ENCODE measurements at places on chromosomes 16 and 17.

DNA sequence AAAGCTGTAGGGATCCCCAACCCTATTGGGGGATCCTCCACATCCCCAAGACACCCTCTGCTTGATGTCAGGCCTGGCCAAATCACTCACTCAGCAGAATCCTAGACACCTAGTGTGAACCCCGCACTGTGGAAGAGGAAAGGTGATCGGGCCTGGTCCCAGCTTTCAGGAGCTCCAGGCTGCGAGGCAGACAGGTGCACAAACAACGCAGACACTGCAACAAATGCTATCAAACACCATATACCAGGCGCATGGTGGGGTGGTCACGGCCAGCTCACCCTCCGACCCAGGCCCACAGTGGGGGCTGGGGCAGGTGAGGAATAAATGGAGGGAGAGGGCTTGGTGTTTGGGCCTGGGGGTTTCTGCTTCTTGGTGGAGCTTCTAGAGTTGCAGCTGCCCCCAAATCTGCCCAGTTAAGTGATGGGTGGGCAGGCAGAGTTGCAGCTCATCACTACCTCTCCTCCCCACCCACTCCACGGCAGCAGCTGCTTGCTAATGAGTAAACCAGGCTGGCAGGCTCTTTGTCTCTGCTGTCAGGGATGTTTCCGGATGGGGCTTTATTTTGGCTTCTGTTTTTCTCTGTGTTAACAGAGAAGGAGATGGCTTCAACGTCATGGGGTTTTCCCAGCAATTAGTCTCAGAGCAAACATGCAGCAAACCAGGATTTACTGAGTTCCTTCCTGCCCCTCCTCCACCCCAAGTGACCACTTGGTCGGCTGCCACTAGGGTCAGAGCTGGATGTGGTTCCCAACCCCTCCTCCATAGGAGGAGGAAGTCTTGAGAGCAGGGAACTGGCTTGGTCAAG is 46.6 kb downstream of the PECAM1 start:
- peak; percentile 21 for DNase-seq

- DNase-seq: no peak
Measured at GRCh38 chr16:88783391-88784073, 1.5 kb downstream of the PIEZO1 start.

DNA sequence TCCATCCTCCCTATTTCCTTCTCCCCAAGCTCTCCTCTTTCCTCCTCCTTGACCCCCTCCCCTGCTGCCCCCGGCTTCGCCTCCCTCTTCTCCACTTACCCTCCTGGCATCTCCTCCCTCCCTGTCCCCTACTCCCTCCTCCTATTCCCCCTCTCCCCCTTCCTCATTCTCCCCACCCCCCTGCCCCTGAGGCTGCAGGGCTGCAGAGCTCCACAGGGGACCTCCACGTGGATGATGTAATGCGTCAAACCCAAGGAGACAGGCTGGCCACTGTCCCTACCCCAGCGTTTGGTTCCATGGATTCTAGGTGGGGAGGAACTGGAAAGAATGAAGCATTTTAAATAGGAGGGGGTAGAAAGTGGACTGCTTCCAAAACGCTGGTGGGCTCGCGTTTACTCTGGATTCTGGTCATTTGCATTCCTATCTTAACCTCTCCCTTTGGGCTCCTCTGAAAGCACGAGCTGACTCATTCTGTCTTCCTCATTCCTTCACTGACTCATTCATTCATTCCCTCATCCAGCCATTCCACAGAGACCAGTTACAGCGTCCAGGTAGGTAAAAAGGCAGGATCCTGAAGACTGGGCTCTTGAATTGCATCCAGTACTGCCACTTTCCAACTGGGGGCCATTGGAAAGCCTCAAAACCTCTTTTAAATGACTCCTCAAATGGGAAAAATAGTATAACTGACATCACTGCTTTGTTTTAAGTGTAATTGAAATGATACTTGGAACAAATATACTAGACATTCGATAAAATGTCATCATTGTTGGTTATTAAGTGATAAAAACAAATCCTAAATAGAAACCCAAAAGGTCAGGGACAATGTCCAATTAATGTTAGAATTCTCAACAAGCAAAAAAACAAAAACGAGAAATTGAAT is 943 bp upstream of the COTL1 start:
- no peak for DNase-seq

- no peak for DNase-seq
Measured at GRCh38 chr17:73765824-73766563, 121.7 kb upstream of the SDK2 start.

GRCh38 chr17:38508954-38509771 is 80.9 kb downstream of the ARHGAP23 start:
- DNase-seq: peak; percentile 77

- no peak for DNase-seq
Measured at GRCh38 chr16:2814551-2815298, 2.3 kb upstream of the PRSS21 start.

GRCh38 chr17:39979016-39979670 is 1.5 kb upstream of the PSMD3 start:
- no peak for DNase-seq

GRCh38 chr17:59762049-59762823 is 54.8 kb downstream of the VMP1 start:
- DNase-seq: no peak

DNA sequence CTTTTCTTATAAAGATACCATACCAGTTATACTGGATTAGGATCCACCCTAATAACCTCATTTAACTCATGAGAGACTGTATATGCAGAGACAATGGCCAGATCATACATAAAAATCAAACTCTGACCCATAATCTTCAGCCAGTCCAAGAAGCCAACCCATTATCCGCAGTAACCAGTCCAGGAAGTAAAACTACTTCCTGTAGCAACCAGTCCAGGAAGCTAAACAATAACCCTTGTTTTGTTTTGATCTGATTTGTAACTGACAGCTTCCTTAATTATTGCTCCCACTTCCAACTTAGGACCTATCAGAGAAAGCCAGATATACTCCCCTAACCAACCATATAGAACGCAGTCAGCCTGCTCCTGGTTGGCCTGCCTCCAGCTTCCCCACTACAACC is 19.2 kb upstream of the SSTR2 start:
- DNase-seq: no peak

DNA sequence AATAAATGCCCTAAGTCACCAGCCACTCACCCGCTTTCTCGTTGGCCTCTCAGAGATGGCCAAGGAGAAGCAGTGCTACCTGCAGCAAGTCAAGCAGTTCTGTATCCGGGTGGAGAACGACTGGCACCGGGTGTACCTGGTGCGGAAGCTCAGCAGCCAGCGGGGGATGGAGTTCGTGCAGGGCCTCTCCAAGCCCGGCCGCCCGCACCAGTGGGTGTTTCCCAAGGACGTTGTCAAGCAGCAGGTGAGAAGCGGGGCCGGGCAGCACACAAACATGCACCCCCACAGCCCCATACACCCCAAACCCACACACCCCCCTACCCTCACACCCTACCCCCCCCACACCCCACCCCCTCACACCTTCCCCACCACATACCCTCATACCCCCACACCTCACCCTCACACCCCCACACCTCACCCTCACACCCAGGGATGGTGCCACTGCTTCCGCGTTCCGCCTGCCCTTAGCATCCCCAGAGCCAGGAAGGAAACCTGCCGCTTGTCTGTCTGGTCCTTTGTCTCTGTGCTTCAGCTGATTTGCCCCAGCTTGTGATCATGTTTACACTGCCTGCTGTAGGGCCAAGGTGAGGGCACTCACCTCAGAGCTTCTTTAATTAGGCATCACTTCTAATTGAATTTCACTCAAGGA is 41.9 kb upstream of the ENDOV start:
- no peak for DNase-seq

DNA sequence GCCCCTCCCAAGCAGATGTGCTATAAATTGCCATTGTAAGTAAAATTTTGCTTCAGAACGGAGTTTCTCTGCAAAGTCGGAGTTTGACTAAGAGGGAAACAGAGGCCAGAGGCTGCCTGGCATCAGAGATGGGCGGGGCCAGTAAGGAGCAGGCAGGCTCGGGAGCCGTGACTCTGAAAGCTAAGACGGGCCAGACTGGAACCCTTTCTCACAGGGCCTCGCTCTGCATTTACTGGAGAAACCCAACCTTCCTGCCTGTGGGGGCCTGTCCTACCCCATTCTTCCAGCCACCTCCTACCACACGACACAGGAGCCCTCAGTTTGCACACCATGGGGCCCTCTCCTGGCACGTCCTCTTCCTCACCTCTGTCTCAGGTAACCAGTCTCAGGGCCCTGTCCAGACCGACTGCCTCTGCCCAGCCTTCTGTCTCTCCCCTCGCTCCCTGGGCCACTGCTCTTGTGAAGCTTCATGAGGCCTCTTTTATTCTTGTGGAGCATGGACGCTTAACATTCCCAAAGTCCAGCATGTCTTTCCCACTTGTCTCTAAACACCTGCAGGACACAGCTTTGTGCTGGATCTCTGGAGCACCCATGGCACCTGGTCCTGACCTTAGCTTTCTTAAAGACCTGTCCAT is 48.4 kb upstream of the ACSF3 start:
- DNase-seq: no peak

GRCh38 chr16:35585411-35585810 is 2126.0 kb downstream of the TP53TG3F start:
- DNase-seq: no peak

GRCh38 chr16:85385463-85386331 is 227.4 kb upstream of the GSE1 start:
- DNase-seq: no peak

- DNase-seq: no peak
Measured at GRCh38 chr17:11366272-11366850, 125.3 kb downstream of the SHISA6 start.

DNA sequence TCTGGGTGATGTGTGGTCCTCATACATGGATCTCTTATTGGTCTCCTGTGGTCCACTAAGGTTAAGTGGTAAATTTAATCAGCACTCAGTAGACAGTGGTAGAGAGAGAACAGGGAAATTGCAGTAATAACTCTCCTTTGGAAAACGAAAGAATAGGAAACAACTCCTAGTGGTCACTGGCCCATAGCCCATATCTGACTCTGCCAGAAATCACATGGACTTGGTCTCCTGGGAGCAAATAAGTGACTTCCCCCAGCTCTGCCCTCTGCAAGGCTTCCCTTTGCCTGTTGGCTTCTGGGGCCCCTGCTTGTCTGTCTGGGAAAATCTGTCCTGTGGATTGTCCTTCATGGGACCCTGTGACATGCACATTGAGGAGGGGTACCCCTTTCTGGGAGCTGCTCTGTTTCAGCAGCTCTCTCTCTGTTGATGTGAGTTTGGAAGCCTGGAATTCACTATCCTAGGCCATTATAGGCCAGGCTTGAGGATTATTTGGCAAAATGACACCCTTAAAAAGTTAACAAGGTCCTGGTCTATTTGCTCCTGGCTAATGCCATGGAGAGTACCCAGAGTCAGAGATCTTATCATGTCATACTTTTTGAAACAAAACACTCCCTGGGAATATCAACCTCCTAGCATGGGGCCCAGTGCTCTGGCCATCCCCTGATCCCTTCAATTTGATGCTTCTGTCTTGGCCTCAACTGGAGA is 58.0 kb upstream of the HNF1B start:
- DNase-seq: no peak

DNA sequence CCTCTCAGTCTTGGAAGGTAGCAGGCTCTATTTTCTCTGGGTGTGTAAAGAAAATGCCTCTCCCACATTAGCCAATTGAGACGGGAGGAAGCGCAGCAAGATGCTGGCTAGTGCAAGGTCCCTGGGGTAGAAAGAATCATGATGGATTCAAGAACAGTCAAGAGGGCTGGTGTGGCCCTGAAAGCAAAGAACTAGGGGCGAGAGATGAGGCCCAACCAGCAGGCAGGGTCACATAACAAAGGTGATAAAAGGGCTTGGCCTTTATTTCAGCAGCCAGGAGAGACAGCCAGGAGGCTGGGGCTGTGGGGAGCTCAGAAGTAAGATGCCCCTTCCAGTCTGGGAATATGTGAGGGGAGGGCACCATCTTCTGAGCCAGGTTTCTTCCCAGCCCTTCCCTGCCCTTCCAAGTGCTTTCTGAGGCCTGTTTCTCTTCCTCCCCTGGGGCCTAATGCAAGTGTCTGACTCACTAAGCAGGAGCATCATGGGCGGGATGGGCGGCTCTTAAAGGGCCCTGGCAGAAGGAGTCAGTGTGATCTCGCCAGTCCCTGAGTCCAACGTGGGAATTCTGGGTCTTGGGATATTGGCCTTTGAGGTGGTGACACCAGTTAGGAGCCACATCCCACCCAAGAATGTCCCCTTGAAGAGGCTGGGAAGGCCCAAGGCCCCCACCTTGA is 3.9 kb upstream of the NLRC5 start:
- DNase-seq: no peak

DNA sequence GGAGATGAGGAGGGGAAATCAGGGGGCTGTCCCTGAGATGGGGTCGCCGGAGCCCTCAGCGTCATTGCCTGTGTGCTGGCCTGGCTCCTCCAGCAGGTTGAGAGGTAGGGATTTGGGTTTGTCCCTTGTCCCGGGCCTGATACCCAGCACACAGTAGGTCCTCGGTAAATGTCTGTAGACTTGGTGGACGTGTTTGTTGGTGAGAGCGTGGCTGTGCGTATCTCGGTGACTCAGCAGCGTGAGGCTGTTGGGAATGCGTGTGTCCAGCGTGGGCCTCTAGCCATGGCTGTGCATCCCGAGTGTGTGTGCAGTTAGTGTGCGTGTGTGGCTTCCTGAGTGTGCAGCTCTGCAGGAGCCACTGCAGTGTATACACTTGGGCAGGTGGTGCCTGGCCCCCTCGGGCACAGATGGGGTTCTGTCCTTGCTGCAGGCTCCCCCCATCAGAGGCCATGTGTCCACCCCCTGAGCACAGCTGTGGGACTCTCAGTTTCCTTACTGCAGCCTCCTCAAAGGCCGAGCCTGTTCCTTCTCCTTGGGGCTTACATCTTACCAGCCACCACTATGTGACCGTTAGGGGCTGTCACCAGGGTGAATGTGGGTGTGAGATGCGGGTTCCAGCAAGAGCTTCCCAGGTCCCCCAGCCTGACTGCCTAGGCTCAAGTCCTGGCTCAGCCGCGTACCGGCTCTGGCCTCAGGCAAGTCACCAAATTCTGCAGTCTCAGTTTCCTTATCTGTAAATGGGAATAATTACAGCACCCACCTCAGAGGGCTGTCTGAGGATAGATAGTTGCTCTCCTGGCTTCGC is 5.7 kb downstream of the NECAB2 start:
- no peak for DNase-seq

DNA sequence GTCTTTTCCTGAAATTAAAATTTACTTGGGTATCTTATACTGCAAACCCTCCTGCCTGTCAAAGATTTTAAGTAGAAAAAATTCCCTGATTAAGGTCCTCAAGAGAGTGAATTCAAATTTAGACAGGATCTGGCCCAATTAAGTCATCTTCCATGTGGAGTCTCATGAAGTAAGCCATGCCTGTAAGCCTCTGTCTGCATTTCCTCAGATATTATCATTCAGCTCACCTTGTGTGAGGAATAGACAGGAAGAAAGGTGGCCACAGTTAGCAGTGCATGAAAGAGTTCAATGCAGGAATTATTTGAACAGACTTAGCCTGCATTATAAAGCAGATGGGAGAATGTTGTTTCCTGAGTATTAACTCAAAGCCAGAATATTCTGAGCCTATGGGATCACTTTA is 174.7 kb downstream of the HS3ST3A1 start:
- no peak for DNase-seq
